Glomerular endothelial cell (primary cell): ENCODE measurements at places on chromosomes 13 and 19. TPM values are rescaled to one million over a fixed set of nuclear protein-coding genes. Genes with fewer than 3 reads are reported as not detected.

The HSPBP1 gene
- 30.5 and 36.0 TPM in 2 replicates for total RNA-seq

- no peak for DNase-seq
These were observed 94.3 kb downstream of the GPC6 start for GRCh38 chr13:93320942-93321341.

The PPP1R12C gene
- 108 and 137 TPM in 2 replicates for total RNA-seq

GRCh38 chr19:1279782-1280341 is 4.5 kb downstream of the FAM174C start:
- no peak for DNase-seq

GRCh38 chr13:107301724-107302374 is 733.9 kb upstream of the ARGLU1 start:
- no peak for DNase-seq

- DNase-seq: no peak
These were observed 163.7 kb upstream of the KL start for GRCh38 chr13:32852526-32852925.

DNA sequence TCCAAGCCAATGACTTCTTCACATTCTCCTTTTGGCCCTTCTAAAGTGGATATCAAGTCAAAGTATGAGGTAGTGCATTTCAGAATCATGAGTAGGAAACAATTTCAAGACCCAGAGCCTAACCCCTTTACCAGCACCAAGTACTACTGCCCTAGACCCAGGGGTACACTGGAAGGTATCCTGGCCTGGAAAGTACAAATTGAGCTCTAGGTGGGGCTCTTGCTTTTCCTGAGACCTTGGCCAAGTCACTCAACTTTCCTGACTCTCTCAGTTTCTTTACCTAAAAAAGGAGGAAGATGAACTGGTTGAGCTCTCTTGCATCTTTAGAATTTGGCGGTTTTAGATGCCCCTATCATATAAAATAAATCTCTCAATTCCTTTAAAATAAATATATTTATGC is 204.7 kb downstream of the FGF14 start:
- no peak for DNase-seq

- no peak for DNase-seq
These were observed 28.2 kb upstream of the ZBTB7A start for GRCh38 chr19:4094761-4095487.

The CBY2 gene
- not detected in 2 replicates for total RNA-seq

DNA sequence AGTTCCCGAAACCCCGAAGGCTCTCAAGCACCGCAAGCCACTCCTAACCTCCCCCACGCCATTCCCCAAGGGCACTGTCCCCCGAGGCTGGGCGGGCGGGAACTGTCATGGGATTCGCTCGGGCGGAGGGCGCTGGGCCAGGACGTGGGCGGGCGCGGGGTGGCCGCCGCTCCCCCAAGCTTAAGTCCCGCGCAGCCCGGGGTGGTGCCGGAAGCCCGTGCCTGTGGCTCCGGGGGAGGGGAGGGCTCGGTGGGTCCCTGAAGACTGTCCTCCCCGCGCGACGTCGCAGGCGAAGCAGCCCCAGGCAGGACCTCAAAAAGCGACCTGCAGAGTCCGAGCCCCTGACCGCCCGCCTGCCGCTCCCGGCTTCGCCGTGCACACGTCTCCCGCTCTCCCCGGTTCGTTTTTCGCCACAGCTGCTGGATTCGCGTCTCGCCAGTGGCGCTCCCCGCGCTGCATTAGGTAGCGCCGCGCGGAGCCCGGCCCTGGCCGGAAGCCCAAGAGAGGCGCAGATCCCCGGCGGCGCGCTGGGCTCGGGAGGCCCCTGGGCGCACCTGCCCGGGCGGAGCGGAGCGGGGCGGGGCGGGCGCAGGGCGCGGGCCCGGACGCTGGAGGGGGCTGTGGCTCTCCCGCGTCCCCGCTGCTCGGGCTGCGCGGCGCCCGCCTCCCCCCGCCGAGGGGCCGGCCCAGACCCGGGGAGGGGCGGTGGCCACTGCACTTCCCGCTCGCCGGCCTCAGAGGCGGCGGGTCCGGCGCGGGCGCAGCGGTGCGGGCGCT is at the start of gene FARP1:
FARP1 (plus strand) TSS at position 715 of the 777 bp plus-strand sequence. CDS start 70,149 bp downstream, outside the sequence.
- DNase-seq: no peak

GRCh38 chr19:39543477-39543857 is 3.5 kb upstream of the EID2 start:
- no peak for DNase-seq

GRCh38 chr13:25345576-25345975 is 26.2 kb upstream of the ATP8A2 start:
- DNase-seq: no peak
